Posterior cingulate gyrus (tissue), 11 donors: ENCODE measurements at places on chromosomes 16 and 17.

DNA sequence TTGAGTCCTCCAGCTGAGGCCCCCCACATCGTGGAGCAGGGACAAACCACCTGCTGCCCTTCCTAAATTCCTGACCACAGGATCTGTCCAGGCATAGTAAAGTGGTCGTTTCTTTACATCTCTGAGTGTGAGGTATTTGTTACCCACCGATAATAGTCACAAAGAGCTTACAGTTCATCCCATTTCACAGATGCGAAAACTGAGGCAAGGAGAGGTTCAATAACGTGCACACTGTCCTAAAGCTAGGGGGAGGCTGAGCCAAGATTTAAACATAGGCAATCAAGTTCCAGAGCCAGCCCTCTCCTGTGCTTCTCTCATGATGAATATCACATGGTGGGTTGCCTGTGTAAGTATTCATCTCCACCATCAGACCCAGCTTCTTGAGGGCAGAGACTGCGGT, 135.4 kb downstream of the CCT6B start:
- no peak for DNase-seq

DNA sequence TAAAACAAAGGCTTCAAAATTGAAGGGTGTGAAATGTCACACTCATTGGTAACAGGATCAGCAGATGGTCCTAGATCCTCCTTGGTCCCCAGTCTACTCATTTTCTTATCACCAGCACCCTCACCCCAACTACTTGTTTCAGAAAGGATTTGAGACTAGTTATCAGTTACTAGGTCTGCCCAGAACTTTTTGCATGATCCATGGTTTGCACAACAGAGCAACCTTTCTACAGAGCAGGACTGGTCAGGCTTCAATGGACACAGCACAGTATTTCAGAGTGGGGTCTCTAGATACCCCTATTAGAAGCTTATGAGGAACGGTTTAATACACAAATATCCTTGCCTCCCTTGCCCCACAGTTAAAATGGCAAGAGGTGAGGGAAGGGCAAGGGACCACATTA, 25.6 kb downstream of the TTC19 start:
- DNase-seq: no peak

DNA sequence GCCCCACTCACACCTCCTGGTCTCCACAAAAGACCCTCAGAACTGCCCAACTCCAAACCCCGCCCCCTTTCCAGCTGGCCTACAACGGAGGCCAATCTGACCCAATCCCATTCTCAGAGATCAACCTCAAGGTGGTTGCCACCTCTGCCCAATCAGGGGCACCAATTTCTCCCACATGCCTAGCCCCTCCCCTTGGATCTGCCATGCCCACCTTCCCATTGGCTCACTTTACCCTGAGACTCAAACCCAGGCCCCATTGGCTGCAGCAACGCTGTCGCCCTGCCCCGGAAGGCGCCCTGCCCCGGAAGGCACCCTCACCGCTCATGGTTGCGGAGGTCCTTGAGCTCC, 10.6 kb downstream of the ZNF668 start:
- DNase-seq: peak; percentile 60

DNA sequence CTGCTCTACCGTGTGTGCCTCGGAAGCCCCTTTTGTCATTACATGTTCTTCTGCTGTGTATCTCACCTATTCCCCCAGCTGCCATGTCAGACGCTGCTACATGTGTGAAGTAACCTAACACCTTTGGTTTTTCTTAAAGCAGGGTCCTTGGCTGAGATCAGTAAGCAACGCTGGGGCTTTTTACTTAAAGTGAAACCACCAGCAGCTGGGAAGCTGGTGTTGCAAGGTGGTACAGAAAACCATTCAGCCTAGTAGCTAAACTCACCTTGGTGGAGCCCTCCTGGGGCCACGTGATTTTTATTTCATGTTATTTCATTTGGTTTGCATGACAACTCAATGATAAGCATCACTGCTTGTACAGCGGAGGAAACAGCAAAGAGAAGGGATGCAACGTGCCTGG, 62.6 kb downstream of the PLCG2 start:
- DNase-seq: no peak

GRCh38 chr16:56862776-56863175, 2.2 kb upstream of the SLC12A3 start:
- peak; percentile 59 for DNase-seq

GRCh38 chr16:27598931-27599565, 49.1 kb downstream of the KATNIP start:
- DNase-seq: no peak

- no peak for DNase-seq
Measured at GRCh38 chr16:65888201-65888600, 478.3 kb upstream of the CDH5 start.

DNA sequence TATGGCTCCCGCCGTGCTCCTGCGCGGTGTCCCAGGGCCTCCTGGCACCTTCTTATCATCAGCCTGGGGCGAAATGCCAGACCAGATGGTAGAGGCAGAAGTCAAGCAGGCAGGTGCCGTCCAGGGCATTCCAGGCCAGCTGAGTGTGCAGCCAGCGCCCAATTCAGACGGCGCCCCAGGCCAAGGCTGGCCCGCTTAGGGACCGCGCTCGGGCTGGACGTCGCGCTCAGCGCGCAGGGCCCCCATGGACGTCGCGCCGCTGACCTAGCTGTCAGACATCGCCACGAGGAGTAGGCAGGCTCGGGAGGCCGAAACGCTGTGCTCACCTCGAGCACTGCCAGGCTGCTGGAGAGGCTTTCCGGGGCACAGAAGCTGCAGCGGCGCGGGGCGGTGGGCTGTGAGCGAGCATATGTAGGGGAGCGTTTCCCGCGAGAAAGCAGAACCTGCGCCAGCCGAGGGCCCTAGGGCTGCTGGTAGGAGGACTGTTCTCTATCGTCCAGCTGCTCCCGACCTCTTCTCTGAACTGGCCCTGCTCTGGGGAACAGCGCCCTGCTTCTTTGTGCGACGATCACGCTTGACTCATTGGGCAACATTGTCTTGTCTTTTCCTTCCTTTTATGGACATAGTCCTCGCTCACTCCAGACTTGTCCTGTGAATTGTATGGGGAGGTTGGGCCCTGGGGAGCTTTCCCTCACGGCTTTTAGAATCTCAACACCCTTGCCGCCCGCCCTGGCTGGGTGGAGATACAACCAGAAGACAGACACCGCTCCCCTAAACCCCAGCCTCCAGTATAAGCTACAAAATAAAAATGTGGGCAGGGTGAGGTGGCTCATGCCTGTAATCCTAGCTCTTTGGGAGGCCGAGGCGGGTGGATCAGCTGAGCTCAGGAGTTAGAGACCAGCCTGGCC, 8.4 kb upstream of the CA4 start:
- peak; percentile 62 for DNase-seq

- no peak for DNase-seq
Measured at GRCh38 chr17:67027031-67027628, 17.2 kb upstream of the CACNG1 start.

DNA sequence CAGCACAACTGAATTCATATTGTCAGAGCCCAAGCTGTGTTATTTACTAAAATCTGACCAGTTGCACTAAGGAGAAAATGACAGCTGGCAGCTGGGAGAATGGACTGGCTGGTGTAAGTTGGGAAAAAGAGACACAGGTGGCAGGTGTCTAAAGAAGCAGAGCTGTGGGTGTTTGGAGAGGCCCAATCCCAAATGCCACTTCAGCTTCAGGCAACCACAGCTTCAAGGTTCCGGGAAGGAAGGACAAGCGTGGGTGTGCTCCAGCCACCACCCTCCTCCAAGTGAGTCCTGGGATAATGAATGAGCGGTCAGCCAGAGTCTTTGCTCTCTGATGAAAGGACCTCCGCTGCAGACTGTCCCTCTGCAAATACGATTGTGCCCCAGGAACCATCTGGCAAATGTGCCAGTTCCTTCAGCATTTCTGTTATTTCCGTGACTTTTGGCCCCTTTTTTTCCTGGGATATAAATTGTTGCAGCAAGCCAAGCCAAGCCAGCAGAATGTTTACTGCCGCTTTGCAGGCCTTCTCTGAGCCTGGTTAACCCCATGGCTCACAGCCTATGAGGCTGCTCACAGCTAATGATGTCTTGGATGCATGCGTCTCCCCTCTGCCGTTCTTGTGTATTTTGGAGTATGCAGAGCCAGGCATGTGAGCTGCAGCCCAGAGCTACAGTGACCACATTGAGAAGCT, 9.5 kb upstream of the RHBDL3 start:
- no peak for DNase-seq

- peak; percentile 82 for DNase-seq
Measured at GRCh38 chr17:79137789-79138165, 63.2 kb downstream of the ENGASE start.

- no peak for DNase-seq
Measured at GRCh38 chr17:48261297-48261880, 153.8 kb downstream of the SNX11 start.

- no peak for DNase-seq
Measured at GRCh38 chr17:31415004-31415454, 23.6 kb downstream of the RAB11FIP4 start.

- no peak for DNase-seq
Measured at GRCh38 chr16:85670840-85671239, 17.9 kb downstream of the GINS2 start.

- DNase-seq: peak; percentile 95
Measured at GRCh38 chr16:88811769-88812512, at the start of gene APRT. Gene APRT (minus strand): TSS chr16:88811928. CDS start chr16:88811899, 29 bp downstream.

DNA sequence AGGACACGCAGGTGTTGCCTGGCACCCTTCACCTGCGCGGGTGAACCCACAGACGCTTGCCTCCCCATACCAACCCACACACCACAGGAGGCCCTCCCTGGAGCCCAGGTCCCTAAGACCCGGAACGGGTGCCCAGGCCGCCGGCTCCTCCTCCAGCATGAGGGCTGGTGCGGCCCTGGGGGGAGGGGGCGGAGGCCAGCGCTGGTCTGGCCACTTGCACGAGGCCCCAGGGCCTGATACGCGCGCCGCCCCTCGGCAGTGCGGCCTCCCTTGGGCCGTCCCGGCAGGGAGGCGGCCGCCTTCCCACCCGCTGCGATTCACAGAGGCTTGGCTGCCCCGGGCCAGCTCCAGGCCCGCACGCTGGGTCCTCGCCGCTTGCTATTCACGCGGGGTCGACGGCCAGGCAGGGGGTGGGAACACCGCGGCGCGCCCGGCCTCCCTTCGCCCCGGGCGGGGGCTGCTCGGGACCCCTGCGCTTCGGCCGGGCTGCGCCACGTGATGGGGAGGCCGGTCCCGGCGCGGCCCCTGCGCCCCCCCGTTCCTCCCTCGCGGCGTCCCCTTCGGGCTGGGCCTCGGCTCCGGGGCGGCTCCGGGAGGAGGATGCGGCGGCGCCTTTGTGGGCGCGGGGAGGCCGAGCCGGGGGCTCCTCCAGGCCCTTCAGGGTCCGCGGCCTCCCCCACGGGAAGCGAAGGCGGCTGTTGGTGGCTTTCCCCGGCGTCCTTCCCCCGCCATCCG, 685 bp downstream of the FASN start:
- DNase-seq: no peak

GRCh38 chr16:85988723-85989313, 89.9 kb downstream of the IRF8 start:
- no peak for DNase-seq

DNA sequence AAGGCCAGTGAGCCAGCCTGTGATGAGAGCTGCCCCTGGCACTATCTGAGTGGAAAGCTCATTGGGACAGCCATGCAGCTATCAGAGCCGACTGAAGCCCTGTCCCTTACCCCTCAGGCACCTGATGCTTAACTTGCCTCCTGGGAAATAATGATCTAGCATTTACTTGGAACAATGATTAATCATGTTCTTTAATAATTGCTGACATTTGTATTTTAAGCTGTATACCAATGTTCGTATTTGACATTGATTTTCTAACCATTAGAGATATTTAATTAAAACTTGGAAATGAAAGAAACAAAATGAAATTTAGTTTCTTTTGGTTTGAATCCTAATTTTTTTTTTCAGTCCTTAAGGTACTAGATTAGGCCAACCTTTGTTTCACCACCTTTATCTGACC, 10.5 kb downstream of the PDP2 start:
- no peak for DNase-seq

GRCh38 chr17:40157973-40158372, 17.6 kb downstream of the CASC3 start:
- no peak for DNase-seq

DNA sequence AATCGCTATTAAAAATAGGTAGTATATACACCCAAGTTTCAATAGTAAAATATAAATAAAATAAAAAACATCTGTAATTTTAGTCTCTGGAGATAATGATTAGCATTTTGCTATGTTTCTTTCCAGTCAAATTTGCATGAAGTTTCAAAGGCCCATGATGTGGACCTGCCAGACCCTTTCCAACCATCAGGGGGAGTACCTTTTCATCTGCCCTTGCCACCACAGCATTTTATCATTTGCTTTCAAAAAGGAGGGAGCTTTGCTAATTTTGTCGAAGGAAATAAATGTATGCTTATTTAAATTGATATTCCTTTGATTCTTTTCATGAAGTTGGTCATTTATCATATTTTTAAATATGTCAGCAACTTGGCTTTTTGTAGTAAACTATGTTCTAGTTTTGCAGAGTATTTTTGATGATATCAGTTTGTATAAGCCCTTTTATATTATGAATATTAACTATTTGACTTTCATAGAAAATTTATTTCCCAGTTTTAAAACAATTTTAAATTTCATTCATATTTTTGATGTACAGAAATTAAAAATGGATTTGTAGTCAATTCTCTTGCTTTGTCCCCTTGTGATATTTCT, 115.2 kb upstream of the NETO2 start:
- DNase-seq: no peak

DNA sequence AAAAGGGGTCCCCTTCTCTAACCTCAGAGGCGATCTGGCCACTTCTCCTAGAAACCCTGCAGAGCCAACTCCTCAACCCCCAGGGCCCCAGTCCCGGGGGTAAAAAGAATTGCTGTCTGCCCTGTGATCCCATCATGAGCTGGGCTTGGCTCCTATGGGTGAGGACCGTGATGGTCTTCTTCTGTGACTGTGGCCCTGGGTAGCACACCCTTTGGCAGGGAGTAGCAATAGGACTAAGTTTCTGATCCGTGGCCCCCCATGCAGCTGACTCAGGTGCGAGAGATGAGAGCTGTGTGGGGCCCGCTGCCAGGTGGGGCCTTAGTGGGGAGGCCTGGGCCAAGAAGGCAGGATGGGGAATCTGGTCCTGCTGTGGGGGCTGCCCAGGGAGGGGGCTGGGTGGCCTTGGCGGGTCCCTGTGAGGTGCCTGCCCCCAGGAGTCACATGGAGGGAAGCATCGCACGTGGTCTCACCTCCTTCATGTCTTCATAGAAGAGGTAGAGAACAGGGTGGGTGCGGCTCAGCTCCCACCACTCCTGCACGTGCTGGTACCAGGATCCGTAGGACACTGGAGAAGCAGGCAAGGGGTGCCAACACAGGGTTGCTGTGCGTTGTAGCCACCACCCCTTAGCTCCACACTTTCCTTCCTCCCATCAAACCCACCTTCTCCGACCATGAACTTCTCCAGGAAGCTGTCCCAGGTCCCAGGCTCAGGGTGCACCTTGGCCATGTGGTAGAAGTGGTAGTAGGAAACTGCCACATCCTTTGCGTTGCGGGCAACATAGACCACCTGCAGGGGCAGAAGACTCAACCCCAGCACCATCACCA, 3.3 kb downstream of the SULT1A1 start:
- no peak for DNase-seq

GRCh38 chr17:79621151-79621943, 10.5 kb upstream of the RBFOX3 start:
- DNase-seq: peak; percentile 83

- no peak for DNase-seq
Measured at GRCh38 chr16:50626868-50627267, 54.2 kb downstream of the SNX20 start.

GRCh38 chr17:19656851-19657581, 8.5 kb downstream of the ALDH3A2 start:
- no peak for DNase-seq

GRCh38 chr17:45648642-45649041, 135.5 kb upstream of the CRHR1 start:
- DNase-seq: peak; percentile 58
